ENCODE measurements at places on chromosomes 5 and 9.

- DNase-seq: peak; percentile 26
Measured at GRCh38 chr5:140111859-140112551, 1.9 kb upstream of the PURA start.

DNA sequence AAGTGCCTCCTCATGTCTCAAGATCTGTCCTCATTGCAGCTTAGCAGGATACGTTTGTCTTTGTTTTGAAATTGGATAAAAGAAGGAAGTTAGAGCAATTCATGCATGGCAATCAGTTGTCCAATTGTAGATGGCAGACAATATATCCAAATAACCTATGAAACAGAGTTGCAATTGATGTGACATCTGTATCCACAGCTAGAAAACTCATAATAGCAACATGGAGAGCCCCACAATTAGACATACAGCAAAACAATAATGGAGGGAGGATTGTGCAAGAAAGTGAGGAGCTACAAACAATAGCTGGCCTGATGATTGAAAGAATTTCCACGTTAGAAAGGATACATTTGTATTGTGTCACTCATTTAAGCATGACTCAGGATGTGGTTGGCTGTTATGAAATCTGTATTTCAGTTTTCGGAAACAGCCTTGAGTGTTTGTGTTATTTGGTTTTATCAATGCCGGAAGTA lies 132.0 kb downstream of the FAM174A start:
- DNase-seq: peak; percentile 70

DNA sequence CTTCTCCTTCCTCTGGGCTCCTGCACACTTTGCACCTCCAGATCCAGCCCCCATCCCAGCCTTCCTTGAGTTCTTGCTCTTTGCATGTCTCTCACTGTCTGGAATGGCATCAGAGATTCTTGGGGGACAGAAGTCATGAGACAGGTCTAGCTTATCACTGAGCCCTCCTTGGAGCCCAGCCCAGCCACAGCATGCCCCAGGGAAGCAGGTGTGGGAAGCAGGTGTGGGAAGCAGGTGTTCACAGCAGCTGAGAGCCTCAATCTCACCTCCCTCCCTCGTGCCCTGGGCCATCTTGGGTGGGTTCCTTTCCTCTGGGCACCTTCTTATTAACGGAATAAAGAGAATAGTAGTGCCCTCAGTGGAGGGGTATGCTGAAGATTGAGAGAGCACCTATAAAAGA lies 27.2 kb downstream of the SLC6A7 start:
- no peak for DNase-seq

DNA sequence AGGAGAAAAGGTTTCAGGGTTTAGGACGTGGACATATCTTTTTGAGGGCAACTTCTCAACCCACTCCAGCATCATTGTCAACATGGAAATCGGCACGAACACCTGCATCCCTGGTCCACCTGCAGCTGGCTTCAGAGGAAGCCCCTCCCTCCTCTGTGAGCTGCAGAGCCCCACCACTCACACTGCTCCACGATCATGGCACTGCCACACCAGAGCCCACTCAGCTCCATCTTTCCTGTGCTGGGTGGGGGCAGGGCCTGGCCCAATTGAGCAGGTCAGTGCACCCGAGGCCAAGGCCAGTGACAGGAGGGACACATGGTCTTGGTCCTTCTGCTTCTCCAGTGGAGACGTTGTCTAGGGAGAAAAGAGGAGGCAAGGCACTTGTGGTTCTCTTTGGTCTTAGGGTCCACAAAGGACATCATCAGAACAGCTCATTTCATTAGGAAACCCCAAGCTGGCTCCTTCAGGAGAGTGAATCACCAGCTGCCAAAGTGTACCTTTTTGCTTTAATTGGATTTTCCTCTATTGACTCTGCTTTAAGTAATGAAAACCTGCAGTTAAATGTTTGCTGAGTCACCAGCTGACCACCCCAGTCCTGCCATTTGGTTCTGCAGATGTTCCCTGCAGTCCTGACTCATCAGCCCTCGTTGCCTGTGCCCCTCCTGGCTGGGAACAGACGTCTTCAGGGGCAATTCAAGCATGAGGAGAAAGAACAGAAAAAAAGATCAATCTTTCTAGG lies 56.2 kb downstream of the UBE2QL1 start:
- DNase-seq: peak; percentile 21

DNA sequence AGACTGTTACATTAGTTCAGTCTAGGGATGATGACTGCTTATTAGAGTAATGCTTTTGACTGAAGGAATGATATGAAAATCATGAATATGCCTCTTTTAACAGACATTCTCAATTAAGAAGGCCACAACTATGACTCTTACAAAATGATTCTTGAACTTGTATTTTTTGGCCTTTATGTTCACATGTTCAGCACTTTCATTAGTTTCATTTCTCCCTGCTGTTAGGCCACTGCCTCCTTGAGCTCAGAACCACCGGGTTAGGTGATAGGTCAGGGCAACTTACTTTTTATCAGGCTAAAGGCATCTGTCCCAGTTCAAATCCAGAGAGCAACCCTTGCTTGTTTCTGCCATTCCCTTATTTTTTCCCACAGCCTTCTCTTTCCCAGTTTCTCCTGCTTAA lies 235.2 kb upstream of the ELL2 start:
- no peak for DNase-seq

Measured in hematopoietic multipotent progenitor cell treated with erythropoietin and hydrocortisone succinate and interleukin-3 and kit ligand, for 6 days (in vitro differentiated cells).